Stimulated activated naive CD4-positive, alpha-beta T cell (primary cell): ENCODE measurements at places on chromosomes 7 and 10.

DNA sequence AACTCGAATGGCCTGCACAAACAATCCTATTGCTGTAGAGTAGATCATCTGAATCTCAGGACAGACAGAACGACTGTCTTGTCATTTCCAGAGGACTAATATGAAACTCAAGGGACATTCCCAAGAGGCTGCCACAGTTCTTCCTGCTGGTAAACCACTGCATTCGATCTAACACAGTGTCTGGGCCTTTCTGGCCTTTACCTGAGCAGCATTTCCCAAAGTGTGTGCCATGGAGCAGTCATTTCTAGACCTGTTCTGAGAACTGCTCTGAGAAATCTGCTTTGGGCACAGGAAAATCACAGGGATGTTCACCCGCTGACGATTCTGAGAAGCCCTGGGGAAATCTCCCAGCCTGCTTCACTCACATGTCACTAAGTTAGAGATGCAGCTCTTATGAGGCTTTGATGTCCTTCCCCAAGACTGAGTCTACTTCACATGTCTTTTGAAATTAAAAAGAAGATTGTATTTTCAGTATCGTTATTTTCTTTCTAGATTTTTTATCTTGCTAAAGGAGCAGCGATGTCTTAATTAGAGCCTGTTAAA is 18.4 kb downstream of the GPNMB start:
- DNase-seq: no peak

- DNase-seq: no peak
These were observed 11.4 kb upstream of the ARHGAP12 start for GRCh38 chr10:31939797-31940708.

GRCh38 chr7:120997882-120998474 is 9.5 kb downstream of the CPED1 start:
- DNase-seq: no peak

- DNase-seq: no peak
These were observed 102.5 kb downstream of the SAMD9 start for GRCh38 chr7:93015101-93015778.

DNA sequence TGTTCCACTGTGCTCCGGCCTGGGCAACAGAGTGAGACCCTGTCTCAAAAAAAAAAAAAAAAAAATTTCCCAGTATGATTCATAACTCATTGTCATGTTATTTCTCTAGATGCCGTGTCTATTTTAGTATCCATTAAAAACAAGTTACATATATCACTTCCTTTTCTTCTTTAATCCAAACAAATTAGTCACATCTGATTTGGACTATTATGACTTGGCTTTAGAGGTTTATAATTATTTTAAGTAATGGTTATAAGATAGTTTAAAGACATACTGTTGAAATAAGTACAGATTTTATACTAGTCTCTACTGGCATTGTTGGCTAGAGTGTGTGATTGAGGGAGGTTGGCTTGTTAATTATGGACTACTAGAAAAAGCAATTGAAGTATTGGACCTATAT is 53.3 kb downstream of the ZMYND11 start:
- no peak for DNase-seq

- no peak for DNase-seq
These were observed 9.5 kb upstream of the RBM20 start for GRCh38 chr10:110634527-110635209.

DNA sequence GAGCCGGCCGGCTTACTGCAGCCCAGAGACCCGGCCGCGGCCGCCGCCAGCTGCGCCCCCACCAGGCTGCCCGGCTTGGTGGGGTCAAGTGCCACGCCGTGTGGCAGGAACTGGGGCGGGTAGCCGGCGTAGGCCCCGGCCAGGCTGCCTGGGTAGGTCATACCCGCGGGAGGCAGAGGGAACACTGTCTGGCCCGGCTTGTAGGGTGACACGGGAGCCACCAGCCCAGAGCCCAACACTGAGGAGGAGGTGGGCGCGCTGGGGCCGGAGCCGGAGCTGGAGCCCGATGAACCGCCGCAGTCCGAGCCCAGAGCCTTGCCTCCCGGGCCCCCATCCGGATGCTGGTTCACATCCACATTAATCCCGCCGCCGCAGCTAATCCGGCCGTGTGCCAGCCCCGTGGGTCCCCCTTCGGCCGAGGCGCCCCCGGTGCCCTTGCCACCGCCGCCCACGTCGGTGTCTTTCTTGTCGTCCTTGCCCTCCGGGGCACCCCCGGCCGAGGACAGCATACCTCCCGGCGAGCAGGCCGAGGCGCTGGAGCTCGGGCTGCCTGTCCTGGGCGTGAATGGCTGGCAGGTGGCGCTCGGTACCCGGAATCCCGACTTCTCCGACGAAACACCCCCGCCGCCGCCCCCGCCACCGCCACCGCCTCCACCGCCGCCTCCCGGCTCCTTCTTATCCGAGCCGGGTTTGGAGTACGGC is 2.0 kb downstream of the ZNF503 start:
- no peak for DNase-seq

DNA sequence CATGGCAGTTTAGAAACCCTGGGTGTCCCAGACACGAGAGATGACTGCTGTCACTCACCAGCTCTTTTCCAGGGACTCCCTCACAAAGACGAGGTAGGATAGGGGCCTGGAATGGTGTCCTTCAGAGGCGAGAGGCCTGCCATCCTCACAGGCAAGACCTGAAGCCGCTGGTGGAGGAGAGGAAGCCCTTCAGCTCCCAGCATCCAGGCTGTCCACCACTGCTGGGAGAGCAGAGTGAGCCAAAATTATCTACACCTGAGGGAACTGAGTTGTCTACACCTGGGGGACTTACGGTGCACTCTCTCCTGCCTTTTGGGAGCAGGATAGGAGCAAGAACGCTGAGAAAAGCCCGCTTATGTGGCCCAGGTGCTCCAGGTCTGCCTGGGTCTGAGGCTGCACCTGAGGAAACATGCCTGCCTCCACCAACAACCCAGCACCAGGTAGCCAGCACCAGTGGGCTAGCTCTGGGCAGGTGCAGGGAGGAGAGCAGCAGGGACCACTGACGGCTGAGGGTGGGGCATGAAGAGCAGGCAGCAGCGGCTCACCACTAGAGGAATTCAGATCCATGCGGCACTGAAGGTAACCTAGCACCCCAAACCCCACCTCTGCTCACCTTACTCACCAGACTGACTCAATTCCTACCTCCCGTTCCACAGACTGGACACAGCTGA is 357.2 kb downstream of the SH2D4B start:
- DNase-seq: no peak

DNA sequence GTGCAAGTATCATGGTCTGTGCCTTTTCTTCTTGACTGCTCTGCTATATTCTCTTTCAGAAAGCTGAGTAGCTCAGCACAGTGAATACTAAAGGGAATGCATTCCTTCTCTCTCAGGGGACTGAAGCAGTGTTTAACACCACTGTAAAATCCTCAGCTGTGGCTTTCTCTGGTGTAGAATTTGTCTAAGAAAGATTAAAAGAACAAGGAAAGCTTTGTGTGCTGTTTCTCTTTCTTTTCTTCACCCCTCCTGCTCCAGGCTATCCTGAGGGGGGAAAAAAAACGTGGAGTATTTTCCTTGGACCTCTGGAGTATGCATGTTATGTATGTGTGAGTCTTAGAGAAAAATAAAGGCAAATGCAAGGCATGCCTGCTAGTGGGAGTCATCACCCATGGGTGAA is 383.9 kb downstream of the AUTS2 start:
- no peak for DNase-seq

GRCh38 chr10:6089334-6090219 is 743 bp downstream of the RBM17 start:
- no peak for DNase-seq

GRCh38 chr10:100803908-100804307 is 58.5 kb downstream of the PAX2 start:
- no peak for DNase-seq

DNA sequence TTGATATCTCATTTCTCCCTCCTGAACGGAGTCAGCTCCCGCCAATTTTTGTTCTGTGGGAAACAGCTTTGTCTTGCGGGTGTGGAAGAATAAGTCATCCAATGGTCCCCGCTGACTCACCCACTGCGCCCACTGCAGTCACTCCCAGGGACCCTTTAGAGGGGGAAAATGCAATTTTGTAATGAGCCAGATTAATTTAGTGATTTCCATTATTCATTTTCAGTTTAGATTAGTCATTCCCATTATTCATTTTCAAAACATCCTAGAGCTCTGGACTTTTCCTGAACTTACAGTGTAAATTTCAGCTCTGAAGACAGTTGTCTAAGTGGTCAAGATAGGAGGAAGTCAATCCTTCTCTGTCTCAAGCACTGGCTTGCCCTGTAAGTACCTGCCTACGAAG is 154.9 kb upstream of the TMEM72 start:
- DNase-seq: no peak

- no peak for DNase-seq
These were observed 84.8 kb upstream of the CCDC6 start for GRCh38 chr10:59991117-59991516.

GRCh38 chr7:158314394-158314793 is 273.2 kb downstream of the PTPRN2 start:
- DNase-seq: no peak

DNA sequence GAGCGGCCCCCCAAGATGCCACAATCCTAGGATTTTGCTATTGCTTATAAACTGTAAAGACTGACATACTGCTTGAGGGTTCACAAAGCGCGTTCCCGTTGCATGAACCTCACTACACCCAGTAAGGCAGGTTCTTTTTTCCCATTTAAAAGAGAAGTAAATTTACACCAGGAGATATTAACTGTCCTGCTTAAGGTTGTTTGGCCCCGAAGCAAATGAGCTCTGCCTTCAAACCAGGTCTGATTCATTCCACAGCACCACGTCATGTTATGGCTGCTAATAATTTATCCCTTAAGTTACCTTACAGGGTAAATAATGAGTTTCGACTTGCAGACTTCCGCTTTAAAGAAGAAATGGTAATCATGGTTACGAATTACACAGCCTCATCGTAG is 559 bp upstream of the FKBP14 start:
- DNase-seq: peak; percentile 32

- DNase-seq: no peak
These were observed 114.1 kb upstream of the SLC26A5 start for GRCh38 chr7:103560136-103560535.

DNA sequence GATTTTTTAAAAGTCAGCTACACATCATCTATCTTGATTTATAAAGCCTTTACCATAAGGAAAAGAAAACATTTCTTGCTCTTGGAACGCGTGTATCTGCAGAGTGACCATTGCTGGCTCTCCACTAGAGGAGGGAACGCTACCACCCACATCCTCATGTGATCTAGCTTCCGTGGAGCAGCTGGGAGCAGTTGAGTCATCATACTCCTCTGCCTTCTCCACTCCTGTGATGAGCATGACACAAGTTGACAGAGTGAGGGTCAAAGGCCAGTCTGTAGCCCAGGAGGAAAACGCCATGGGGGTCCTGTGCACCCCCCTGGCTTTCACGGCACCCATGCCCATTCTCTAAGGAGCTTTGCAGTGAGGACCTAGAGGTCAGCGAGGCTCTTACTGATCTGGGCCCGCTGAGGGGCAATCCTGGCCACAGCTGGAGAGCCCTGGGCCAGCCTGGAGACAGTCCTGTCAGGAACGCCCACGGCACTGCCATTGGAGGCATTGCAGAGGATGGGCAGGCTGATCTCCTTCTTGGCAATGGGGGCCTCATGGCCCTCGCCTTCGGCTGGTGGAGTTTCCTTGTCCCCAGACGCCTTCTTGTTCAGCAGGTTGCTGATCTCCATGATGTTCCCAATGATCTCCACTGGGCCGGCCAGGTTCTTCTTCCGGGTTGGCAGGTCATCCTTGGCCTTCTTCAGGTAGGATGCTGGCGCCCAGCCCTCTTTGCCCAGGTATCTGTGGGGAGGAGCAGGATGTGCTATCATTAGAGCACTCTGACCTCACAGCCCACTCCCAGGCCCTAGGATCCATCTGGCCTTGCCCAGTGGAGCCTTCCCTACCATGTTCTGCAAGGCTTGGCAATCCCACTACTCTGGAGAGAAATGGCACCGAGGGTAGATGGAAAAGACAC is 119.2 kb downstream of the NEURL1 start:
- DNase-seq: no peak

DNA sequence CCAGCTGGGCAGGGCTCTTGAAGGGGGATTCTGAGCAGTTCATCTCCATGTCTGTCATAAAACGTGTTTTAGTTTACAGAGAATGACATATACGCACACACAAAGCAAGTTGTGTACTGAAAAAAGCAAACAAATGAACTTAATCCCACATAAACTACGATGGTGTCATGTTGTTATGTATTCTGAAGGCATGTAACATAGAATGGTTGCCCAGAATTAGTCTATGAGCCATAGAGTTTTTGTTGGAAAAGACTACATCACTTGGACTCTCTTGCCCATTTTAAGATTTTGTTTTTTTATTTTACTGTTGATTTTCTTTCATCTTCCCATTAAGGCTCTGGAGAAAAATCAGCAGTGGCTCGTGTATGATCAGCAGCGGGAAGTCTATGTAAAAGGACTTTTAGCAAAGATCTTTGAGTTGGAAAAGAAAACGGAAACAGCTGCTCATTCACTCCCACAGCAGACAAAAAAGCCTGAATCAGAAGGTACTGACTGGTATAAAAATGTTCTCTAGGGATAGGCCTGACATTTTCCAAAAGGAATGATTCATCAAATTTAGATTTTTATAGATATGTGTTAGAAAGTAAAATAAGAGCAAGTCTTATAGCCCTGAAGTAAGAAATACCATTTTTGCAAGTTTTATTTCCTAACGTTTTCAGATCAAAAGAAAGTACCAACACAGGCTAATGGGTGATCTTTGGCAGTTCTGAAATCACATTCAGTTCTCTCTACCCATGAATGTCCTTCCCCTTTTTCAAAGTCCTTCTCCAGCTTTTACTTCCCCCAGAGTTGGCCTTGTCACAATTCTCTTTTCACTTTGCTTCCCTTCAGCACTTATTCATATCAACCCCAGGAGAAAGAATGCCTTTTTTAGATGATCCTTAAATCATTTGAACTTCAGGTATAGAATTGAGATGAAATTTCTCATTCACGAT is 18.9 kb downstream of the CEP55 start:
- DNase-seq: no peak

GRCh38 chr10:93376372-93377293 is 105.5 kb downstream of the MYOF start:
- DNase-seq: peak; percentile 46

DNA sequence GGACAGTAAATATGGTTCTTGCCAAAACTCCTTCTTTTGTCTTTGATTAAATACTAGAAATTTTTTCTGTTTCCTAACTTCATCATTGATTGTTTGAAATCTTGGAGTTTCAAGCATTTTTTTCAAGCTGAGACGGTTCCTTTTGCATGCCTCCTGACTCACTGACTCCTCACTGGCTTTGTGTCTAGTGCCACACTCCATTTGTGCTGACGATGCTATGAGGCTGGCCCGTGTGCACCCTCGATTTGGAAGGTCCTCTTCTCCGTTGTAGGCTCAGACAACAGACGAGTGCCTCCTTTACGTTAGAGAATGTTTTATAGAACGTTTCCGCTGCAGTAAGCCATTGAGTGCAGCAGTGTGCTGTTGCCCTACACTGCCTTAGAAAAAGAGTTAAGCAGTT is 10.8 kb upstream of the CSGALNACT2 start:
- no peak for DNase-seq

DNA sequence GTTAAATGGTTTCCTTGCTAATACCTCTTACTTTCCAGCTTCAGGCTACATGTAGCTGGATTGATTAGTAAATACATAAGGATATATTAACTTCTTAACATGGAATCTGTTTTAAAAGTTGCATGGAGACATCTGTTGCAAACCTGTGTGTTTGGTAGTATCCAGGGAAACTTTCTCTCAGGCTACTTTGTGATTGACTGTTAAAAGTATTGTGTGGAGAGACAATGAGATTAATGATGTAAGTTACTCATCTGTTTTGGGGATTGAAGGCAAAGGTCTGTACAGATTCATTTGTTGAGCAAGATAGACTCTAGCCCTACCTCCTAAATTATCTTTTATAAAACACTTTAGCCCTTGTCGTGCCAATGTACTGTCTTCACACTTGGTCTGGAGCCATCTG is 6.6 kb downstream of the CREB5 start:
- DNase-seq: no peak
